ENCODE measurements at places on chromosomes 6 and 20.

DNA sequence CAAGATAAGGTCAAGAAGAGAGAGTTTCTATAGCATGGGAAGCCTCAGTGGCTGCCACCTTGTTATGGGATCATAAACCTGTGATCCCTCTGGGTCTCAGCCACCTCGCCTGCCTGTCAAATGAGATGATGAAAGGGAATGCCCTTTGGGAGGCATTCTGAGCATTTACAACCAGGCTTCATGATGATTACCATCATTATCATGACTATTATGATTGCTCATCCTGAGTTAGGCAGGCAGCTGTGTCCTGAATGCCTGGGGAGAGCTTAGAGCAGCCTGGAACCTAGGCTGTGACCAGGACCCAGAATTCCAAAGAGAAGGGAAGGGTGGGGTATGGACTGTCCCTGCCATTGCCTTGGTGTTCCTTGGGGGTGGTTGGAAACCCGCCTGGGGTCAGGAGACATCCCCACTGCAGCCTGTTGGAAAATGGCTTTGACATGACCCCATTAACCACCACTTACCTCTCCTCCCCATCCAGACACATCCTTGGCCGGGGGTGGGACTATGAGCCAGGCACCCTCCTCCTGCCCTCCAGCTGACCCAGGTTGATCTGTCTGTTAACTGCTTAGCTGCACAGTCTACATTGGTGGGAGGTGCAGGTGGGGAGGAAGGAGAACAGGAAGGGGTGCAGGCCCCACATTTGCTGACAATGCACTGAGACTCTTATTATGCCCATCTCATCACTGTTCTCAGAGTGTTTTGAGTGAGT, 51.9 kb downstream of the LRFN2 start:
- DNase-seq, result no peak

DNA sequence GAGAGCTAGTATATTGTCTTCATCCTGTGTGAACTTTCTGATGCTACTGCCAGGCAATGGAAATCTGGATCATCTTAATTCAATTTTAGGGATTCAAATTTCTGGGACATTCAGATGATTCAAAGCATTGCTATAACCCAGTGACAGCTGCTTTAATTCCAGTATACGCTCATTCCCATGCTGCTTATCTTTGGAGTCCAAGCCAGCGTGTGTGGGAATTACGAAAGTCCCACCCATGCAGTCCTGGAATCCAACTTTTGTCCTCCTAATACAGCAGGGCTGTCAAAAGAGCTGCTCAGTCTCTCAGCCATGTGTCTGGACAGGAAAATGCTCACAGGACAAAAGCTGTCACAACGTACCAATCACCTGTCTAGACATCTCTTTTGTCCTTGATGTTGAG, 219.8 kb downstream of the LAMA2 start:
- no peak for DNase-seq

- no peak for DNase-seq
Measured at GRCh38 chr6:43604174-43604573, 24.9 kb downstream of the GTPBP2 start.

GRCh38 chr6:30507849-30508827, 18.8 kb downstream of the HLA-E start:
- no peak for DNase-seq

DNA sequence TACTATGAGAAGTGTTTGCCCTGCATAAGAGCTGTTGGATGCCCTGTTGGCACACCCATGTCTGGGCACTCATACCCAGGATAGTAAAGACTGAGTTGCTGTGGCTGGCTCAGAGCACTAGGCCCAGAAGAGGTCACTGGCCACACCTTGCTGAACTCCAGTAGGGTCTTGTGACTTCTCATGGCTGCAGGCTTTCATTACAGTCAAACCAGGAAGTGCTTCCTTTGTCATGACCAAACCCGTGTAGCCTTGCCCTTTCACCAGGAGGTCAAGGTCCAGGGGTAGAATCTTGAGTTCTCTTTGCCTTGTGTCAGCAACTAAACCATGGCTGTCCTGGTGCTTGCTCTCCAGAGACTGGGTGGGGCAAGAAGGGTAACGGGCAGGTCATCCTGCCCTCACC, 49.5 kb downstream of the CD164 start:
- no peak for DNase-seq

- no peak for DNase-seq
Measured at GRCh38 chr6:91705646-91706045, 1118.8 kb upstream of the MAP3K7 start.

GRCh38 chr6:99901596-99902384, 92.2 kb downstream of the MCHR2 start:
- DNase-seq, result no peak

DNA sequence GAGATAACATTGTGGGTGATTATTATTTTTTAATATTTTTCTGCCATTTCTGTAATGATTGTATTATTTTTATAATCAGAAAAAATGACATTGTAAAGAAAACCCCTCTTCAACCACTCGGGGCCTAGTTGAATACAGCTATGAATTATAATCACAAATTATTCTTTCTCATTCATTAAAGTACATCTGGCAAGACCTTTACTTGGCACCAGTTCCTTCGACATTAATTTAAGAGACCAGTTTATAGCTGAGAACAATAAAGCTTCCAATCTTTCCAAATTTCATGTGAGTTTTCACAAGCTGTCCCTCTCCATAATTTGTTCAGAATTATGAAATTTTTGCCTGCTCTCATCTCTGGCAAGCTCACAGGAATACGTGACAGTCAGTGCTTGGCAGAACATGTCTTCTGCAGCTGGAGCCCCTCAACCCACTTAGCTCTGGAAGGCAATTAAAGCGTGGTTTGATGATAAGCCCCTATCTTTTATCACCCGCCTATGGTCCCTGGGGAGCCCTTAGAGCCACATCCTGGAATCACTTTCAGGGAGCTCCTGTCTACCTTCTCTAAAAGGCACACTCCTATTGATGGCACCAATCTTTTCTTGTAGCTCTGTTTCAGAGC, 237.2 kb upstream of the PRND start:
- no peak for DNase-seq

Measured in NCI-H1436 treated with DMSO at 0.1 percent for 48 hours (cell line).